ENCODE measurements at places on chromosomes 2 and 18. TPM values are rescaled to one million over a fixed set of nuclear protein-coding genes. Genes with fewer than 3 reads are reported as not detected.

CNGA3 gene
- not detected for total RNA-seq

EGR4 gene
- total RNA-seq = not detected

CRACDL gene
- total RNA-seq = 0.22 TPM

NPPC gene
- 4.2 TPM for total RNA-seq

AMMECR1L gene
- 20.6 TPM for total RNA-seq

EVX2 gene
- not detected for total RNA-seq

SCN7A gene
- not detected for total RNA-seq

FAP gene
- total RNA-seq = not detected

IL37 gene
- total RNA-seq = not detected

- DNase-seq = no peak
Observed at GRCh38 chr2:34705551-34706247, 1106.6 kb upstream of the FAM98A start.

- peak; percentile 42 for DNase-seq
Observed at GRCh38 chr2:241860184-241861078, 1.7 kb upstream of the PDCD1 start.

- DNase-seq = no peak
Observed at GRCh38 chr2:41965909-41966295, 81.9 kb upstream of the PKDCC start.

DNA sequence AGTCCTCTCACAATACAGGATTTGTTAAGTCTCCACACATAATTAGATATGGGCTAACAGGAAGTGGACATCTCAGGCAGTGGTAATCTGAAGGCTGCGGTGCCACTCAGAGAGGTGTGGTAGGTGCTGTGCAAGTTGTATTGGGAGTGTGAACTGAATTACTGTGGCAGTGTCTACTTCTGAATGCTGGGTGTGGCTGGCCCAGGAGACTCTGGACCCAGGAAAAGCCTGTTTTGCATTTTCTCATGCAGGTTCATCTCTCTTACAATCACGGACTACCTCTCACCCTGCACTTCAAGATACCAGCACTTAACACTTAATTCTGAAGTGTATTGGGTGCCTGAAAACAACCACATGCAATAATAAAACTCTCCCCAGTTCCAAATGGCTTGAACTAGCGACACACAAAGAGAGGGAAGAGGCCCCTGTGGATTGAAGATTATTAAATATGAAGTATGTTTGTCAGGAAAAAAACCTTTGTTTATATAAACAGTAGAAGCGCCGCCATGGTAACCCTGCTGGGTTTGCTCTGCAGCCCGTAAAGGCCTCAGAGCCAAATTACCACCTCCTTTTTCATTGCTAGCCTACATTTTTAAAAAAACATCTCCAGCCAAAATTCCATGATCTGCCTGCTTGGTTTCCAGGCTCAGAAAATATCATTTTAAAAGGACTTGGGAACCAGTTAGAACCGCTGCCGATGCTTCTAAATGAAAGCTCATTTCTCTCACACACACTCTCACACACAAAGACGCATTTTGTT, 77.5 kb downstream of the GFPT1 start:
- no peak for DNase-seq

GRCh38 chr18:36006997-36007396, 34.5 kb downstream of the RMP24 start:
- DNase-seq = no peak

- no peak for DNase-seq
Observed at GRCh38 chr18:45687621-45688020, 36.4 kb upstream of the SLC14A1 start.

DNA sequence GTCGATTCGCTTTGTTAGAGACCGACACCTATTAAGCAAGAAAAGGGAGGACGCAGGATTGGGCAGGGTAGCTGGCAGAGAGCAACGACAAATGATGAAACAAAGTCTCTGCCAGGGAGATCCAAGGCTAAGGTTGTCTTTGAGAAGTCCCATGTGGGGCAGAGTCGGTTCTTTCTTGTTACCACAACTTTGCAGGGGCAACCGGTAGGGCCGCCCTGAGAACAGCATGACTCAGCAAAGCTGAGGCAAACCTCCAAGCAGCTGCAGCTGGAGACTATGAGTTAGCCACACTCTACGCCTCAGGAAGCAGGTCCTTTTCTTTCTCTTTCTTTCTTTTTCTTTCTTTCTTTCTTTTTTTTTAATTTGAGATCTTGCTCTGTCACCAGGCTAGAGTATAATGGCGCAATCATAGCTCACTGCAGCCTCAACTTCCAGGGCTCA, 452.3 kb upstream of the ID2 start:
- DNase-seq = peak; percentile 75

GRCh38 chr2:32250290-32250689, 14.4 kb downstream of the NLRC4 start:
- DNase-seq = no peak

DNA sequence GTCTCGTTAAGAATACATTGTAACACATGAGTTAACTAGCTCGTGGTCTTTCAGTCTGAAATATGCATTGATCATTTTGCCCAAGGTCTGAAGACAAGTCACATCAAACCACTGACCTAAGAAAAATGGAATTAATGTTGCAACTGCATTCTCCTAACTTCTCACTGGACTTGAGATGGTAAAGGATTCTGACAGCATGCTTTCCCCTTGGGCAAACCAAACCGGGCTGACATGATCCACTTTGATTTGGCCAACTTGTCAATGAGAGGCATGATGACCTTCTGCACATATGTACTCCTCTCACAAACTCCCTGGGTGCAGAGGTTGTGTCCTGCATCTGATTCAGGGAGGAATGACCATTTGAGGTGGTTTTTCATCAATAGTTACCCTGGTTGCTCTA, 1982.5 kb upstream of the PIK3C3 start:
- no peak for DNase-seq

GRCh38 chr2:151762694-151763093, 28.4 kb upstream of the NEB start:
- no peak for DNase-seq

GRCh38 chr2:21643180-21643579, 519.4 kb downstream of the TDRD15 start:
- no peak for DNase-seq

GRCh38 chr2:55970500-55970899, 46.9 kb upstream of the EFEMP1 start:
- no peak for DNase-seq

DNA sequence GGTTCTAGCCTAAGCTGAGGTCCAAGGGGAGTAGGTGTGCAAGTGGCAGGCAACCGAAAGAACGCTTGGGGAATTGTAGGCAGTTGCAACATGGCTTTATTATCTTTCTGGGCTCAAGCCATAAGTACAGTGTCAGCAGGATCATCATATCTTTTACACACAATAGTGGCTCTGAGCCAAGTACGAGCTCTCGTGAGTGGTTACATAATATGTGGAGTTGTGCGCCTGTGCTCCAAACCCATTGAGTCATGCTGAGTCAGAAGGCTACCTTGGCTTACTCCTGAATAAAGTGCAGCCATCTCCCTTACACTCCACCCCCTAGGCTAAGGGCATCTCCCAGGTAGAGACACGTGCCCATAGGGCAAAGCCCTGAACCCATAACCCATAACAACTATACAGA, 233.9 kb downstream of the SATB2 start:
- no peak for DNase-seq

GRCh38 chr18:47619771-47620448, 310.5 kb downstream of the SMAD2 start:
- DNase-seq = no peak

DNA sequence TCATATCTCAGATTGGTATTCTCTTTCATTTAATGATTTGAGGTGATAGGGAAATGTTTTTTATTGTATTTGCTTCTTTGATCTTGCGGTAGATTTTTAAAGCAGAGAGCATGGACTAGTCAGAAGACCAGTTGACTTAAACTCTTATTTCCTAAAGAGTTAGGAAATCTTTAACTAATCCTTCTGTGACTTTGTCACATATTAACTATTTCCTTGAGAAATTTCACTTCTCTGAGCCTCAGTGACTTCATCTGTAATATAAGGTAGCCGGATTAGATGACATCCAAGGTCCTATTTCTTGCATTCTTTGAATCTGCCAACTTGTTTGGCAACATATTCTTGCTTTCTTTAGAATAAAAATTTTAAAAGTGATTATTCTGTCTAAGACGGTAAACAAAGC, 55.6 kb downstream of the MTX2 start:
- no peak for DNase-seq

DNA sequence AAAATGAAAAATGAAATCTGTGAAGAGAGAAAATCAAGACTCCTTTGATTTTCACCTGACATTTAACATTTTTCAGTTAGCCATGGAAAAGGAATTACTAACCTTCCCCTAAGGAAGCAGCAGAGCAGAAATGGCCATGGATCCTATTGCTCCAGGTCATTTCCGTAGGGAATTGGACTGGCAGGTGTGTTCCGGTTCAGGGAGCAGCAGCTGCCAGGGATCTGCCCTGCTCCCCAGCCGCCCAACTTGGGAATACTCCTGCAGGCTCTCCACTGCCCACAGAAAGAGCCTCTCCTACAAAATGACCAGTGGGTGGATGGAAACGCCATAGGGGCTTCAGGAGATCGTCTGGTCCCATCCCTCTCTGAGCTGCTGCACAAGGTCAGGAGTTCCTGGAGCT, 86.0 kb upstream of the MAPK4 start:
- DNase-seq = no peak

GRCh38 chr2:134665727-134666506, 52.9 kb downstream of the TMEM163 start:
- DNase-seq = no peak

GRCh38 chr2:24824966-24825882, 32.0 kb downstream of the CENPO start:
- no peak for DNase-seq

DNA sequence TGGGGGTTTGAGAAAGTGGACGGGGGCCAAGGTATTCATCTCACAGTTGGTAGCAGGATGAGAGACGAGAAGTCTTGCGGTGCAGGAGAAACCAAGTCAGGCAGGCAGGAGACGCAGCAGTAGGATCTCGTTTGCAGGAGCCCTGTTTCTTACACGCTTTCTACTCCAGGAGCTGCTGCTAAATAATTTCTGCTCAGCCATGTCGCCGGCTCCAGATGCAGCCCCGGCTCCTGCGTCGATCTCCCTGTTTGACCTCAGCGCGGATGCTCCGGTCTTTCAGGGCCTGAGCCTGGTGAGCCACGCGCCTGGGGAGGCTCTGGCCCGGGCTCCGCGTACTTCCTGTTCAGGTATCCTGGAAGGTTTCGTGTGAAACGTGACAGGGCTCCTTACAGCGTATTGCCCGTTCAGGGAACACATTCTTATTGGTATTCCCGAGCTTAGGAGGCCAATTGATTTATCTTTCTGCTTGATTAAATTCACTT, 494 bp downstream of the ANKZF1 start:
- DNase-seq = peak; percentile 79

GRCh38 chr2:119879502-119879901, 119.8 kb downstream of the PTPN4 start:
- DNase-seq = no peak

- no peak for DNase-seq
Observed at GRCh38 chr18:55694291-55694690, 106.3 kb upstream of the TCF4 start.

GRCh38 chr2:5561006-5561405, 131.2 kb upstream of the SOX11 start:
- no peak for DNase-seq

DNA sequence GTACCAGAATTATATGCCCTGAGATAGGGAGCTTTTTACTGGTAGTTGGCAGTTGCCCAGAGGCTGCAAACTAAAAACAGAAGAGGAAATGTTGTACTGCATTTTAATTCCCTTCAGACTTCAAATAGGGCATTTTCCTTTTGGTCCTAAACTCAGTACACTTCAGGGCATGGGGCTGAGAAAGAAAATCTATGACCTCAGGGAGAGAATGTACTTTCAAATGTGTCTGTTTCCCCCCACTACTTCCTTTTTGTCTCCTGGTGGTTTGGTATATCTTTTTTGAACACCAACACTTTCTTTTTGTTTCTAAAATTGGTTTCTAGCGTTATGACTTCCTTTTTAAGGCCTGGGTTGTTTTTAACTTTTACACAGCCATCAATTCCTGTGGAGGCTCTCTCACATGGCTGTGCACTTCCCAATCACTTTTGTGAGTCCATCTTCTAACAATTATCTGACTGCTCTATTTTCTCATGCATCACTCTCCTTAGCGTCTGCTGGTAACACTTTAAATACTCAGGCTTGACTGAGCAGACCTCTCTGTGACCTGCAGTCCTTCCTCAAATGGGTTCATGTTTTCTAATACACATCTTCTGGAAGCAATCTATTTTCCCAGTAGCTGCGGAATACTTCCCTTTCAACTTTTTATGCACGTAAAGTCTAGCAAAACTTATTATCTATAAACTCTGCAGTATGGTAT, 596.0 kb downstream of the LRP1B start:
- no peak for DNase-seq

- no peak for DNase-seq
Observed at GRCh38 chr2:237774811-237775553, 23.6 kb upstream of the RBM44 start.

DNA sequence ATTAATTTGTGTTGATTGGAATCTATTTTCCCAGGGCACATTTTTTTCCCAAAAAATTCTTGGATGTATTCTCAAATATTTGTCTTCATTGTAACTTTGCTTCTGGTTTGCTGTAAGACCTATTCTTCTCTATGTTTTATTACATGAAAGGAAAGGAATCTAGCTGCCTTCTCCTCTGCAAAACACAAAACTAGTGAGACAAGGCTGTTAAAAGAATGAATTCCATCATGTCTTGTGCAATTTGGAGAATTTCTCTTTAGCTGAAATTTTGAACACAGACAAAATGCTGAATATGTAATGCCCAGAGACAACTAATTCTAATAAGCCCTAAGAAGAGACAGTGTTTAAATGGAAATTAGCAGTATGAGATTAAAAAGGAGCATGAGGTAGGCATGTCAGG, 275.9 kb downstream of the CDH20 start:
- DNase-seq = no peak

- no peak for DNase-seq
Observed at GRCh38 chr2:142220901-142221300, 90.1 kb upstream of the LRP1B start.

GRCh38 chr2:190882856-190883582, 2.4 kb downstream of the GLS start:
- no peak for DNase-seq

DNA sequence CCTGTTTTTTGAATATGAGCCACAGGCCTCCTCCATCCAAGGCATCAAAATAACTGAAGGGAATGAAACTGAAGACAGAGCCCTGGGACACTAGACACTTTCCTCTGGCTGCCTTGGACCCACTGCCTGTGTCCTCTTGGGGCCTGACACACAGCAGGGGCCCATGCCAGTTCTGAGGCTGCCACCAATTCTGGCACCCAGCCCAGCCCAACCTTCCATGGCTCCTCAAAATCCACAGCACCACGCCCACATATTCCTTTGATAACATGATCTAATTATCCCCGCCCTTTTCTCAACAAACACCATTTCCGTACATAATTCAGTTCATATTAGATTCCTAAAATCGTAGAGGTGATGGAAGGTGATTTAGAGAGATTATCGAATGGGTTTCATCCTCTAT, 64.2 kb downstream of the EMX1 start:
- DNase-seq = no peak

Data from natural killer cell treated with Interleukin-12 subunit alpha and Interleukin-12 subunit beta and Interleukin-15 and Interleukin-18, amount 100 ng/mL, for 72 hours (primary cell).